ENCODE measurements at places on chromosomes 13 and 19.
A peak's percentile ranks its signal among the peaks of the same experiment; 100 is the strongest.

DNA sequence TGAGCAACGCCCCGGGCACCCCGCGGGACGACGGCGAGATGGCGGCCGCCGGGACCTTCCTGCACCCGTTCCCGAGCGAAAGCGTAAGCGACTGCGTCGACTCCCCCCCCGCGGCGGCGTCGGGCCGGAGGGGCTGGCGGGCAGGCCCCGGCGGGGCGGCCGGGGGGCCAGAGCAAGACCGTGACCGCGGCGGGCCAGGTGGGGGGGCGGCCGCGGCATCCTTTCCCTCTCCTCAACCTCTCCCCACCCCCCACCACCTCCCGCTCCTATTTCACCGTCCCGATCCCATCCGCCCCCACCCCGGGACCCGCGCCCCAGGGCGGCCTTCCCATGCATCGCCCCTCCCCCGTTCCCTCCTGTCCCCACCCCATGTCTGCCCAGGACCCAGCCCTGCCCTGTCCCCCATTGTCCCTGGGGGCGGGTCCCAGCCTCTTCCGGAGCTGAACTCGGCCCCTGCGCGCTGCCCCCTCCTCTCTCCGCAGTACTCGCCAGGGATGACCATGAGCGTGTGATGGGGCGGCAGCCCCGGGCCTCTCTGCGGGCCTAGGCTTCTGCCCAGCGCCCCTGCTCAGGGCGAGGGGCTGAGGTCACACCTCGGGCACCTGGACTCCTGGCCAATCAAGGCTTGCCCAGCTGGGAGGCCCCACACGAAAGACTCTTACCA, 4.1 kb downstream of the ISYNA1 start:
- DNase-seq, result no peak

DNA sequence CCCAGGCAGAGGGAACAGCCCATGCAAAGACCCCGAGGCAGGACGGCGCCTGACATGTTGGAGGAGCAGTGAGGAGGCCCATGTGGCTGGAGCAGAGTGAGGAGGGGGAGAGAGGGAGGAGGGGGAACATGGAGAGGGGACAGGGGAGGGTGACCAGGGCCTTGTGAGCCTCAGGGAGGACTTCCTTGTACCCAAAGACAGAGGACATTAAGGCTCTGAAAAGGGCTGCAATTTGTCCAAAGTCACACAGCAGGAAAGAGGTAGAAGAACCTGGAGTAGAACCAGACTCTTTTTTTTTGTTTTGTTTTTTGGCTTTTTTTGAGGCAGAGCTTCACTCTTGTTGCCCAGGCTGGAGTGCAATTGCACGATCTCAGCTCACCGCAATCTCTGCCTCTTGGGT, 67.2 kb downstream of the CELF5 start:
- DNase-seq, result no peak

DNA sequence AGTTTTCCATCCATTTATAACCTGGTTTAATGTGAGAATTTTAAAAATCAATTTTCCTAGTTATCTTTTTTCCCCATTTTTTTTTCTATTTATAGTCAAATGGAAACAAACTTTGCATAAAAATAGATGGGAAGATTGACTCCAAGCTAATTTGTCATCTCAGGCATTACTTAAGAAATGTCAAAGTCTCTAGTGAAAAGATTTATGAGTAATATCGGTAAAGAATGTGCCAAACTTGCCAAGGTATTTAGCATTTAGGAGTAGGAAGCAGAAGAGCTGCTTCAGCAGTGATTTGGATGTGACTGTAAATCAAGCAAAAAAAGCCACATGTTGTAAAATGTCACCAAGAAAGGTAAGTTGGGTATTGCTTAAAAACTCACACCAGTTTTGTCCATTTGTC, 108.6 kb downstream of the LACC1 start:
- DNase-seq, result no peak

- DNase-seq, result no peak
Observed at GRCh38 chr13:97339988-97340749, 93.8 kb upstream of the RAP2A start.

GRCh38 chr13:106418556-106418955, 116.9 kb downstream of the EFNB2 start:
- no peak for DNase-seq

DNA sequence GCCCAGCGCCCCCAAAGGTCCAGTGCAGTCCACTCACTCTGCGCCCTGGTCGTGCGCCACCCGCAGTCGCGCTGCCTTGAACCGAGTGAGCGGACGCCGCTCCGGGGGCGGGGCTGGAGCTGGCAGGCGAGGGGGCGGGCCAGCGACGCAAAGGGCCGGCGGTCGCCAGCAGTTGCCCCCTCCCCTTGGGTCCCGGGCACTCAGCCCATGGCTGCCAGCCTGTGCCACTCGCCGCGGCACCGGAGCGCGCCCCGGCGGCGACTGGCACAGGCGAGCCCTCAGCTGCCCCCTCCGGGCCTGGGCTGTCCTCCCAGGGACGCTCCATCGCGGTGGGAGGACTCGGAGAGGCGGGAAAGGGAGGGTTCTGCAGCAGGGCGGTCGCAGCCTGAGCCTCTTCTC, at the start of gene S1PR5:
Gene S1PR5 (minus strand): TSS at position 87 of the 399 bp plus-strand sequence. CDS start 2,436 bp downstream, outside the sequence.
- DNase-seq, result no peak

- DNase-seq, result peak; percentile 70
Observed at GRCh38 chr19:2049741-2050348, 1.2 kb downstream of the MKNK2 start.

DNA sequence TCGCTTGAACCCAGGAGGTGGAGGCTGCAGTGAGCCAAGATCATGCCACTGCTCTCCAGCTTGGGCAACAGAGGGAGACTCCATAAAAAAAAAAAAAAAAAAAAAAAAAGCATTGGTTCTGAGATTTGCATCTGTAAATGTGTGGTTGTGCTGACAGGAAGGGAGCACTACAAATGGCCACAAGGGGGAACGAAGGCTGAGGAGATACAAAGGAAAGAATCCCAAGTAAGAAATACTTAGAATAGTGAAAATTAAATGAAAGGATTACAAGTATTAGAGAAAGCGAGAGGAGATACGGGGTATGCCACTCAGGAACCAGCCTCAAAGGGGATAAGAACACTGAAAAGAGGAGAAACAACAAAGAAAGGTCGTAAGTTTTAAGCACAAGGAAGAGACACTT, 284.9 kb downstream of the KLF12 start:
- no peak for DNase-seq

All from stimulated activated naive CD8-positive, alpha-beta T cell treated with anti-CD3 and anti-CD28 coated beads, Interleukin-15, Interleukin-2, amounts not matched to agents 100 U/mL and 50 U/mL, for 24 hours (primary cell).